Chondrocyte (in vitro differentiated cells): ENCODE measurements at places on chromosomes 4 and X. TPM values are rescaled to one million over a fixed set of nuclear protein-coding genes. Genes with fewer than 3 reads are reported as not detected.

Gene KCNIP4
- total RNA-seq: not detected in 3 replicates

DNA sequence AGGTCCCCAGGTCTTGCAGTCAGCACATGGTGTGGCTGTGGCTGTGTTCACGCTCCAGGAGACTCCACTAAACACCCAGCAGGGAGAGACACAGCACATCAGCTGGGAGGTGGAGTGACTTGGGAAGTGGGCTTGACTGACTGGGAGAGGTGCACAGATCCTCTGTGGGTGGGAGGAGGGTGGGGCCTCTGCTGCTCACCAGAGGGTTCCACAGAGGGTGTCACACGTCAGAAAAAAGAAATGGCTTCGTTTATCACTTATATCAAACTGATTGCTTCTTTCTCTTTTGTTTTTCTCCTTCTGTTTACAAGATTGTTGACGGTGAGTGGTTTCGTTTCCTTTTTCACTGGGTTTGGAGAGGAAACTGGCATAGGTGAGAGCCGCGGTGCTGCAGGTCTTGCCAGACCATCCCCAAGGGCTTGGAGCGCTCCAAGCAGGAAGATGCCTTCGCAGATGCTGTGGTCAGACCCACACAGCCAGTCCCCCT, 24.8 kb upstream of the FAM193A start:
- peaks cover 19% of the 10 kb centered on the region for H3K36me3 ChIP-seq
- H3K27me3 ChIP-seq: no peaks in the 10 kb centered on the region
- no peak overlapping the region for H3K4me3 ChIP-seq
- no peaks in the 10 kb centered on the region for H3K4me1 ChIP-seq

Gene FGD1
- total RNA-seq: 21.0 to 26.4 TPM (median 21.4 TPM) in 3 replicates

DNA sequence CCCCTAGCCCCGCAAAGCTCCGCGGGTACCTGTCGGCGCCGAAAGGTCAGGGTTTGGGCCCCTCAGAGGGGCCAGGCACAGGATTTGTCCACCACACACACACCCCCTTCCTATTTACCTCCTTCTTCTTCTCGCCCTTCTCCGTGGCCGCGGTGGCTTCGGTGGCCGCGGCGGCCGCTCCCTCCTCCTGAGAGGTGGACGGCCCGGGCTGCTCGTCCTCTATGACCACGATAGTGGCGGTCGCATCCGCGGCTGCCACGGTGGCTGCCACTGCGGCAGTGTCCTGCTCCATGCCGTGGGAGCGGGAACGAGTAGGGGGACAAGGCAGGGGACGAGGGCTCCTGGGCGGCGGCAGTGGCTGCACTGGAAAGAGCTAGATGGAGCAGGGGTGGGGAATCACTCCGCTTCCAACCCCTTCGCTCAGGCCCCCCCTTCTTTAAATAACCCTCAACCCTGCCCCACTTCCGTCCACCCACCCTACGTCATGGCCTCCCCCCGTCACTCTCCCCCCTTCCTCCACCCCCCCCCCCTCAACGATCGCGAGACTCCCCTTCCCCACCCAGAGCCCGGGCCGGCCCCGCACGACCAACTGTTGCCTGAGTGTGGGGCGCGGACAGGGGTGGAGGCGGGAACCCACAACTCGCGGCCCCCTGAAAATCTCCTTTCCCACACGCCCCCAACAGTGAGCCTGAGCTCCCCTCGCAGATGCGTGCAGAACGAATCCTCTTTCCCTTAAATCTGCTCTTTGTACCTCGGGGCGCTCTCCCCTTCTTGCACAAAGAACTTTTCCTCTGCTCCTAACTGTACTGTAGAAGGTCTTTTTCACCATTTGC, at the start of gene SMARCA1:
TSS of gene SMARCA1 (minus strand) at position 412 of the 833 bp plus-strand sequence. CDS start at position 292, 120 bp downstream.
- H3K27me3 ChIP-seq: no peaks in the 10 kb centered on the region
- H3K4me1 ChIP-seq: peaks cover 34% of the 10 kb centered on the region
- peak within 1 kb of the TSS; percentile 85 for H3K4me3 ChIP-seq
- DNase-seq: no peak

Gene GPC3
- 1.5 to 5.9 TPM (median 1.9 TPM) in 3 replicates for total RNA-seq

GRCh38 chrX:101415180-101416145, 7.4 kb downstream of the HNRNPH2 start:
- H3K4me3 ChIP-seq: no peak overlapping the region
- peak overlapping the region; percentile 55 for H3K27ac ChIP-seq
- no peak for DNase-seq
- H3K27me3 ChIP-seq: no peaks in the 10 kb centered on the region

Gene F11
- total RNA-seq: not detected in 3 replicates

- no peak overlapping the region for H3K27ac ChIP-seq
- H3K4me3 ChIP-seq: no peak overlapping the region
Measured at GRCh38 chr4:10816571-10816970, 132.0 kb upstream of the CLNK start.

DNA sequence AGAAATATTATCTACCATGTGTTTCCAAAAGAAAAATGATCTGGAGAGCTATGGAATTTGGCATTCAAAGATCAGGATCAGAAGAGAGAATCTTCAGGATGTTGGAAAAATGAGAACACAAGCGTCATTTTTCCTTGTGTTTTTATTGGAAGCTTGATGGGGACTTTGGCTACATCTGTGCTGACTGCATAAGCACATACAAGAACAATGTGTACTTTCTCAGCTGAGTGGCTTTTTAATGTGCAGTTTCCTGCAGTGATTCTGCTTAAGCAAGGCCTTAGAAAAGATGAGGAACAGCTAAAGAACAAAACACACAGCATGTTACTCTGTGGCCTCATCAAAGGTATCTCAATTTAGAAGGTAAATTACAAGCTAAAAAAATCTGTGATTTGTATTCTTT, 1039.9 kb downstream of the GLUD2 start:
- H3K4me3 ChIP-seq: no peak overlapping the region
- H3K4me1 ChIP-seq: peaks cover 9% of the 10 kb centered on the region
- H3K36me3 ChIP-seq: no peaks in the 10 kb centered on the region
- DNase-seq: no peak
- no peak overlapping the region for H3K27ac ChIP-seq

DNA sequence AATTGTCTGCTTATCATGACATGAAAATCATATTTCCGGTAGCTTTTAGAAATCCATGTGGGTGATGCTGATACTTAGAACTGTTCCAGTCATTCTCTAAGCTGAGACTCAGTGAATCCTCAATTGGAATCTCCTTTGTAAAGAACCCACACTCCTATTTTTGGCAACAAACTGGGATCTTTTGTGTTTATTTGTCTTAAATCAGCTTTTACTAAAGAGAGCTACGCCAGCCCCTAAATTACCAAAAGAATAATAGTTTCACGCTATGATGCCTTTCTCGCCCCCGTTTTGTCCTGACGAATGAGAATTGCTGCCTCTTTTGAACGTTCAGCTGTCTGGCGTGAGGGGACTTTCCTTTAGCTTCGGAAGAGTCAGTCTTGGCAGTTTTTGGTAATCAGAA, 195.9 kb downstream of the SHOX start:
- DNase-seq: no peak
- peaks cover 43% of the 10 kb centered on the region for H3K4me1 ChIP-seq
- peak overlapping the region; percentile 98 for H3K27ac ChIP-seq
- no peaks in the 10 kb centered on the region for H3K27me3 ChIP-seq
- no peaks in the 10 kb centered on the region for H3K36me3 ChIP-seq

DNA sequence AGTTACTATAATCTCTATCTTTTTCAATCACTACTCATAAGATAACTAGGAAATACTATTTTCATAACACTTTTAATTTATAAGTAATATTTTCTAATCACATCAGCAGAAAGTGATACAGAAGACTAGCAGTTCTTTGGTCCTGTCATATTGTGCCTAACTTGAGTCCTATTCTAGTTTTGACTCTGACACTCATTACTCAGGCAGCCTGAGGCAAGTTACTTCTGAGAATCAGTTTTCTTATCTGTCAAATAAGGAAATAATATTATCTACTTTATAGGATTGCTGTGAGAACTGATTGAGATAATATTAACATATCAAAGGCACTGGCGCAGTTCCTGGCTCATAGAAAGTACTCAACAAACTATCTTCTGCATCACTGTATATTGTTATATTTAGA, 17.8 kb downstream of the PITX2 start:
- H3K27ac ChIP-seq: no peak overlapping the region
- peaks cover 41% of the 10 kb centered on the region for H3K27me3 ChIP-seq
- no peaks in the 10 kb centered on the region for H3K4me1 ChIP-seq

DNA sequence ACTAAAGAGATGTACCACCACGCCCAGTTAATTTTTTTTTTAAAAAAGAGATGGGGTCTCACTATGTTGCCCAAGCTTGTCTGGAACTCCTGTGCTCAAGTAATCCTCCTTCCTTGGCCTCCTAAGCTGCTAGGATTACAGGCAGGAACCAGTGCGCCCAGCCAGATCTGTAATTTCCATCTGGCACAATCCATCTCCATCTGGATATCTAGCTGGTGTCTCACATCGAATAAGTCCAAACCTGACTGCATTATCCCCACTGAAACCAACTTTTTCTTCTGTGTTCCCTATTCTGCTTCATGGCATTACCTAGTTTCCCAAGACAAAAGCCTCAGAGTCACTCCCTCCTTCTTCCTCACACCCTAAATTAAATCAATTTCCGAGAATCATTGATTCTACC, 125.8 kb upstream of the TEX13C start:
- no peaks in the 10 kb centered on the region for H3K4me1 ChIP-seq
- no peak overlapping the region for H3K27ac ChIP-seq
- H3K36me3 ChIP-seq: no peaks in the 10 kb centered on the region
- H3K4me3 ChIP-seq: no peak overlapping the region

- no peak overlapping the region for H3K27ac ChIP-seq
- H3K27me3 ChIP-seq: no peaks in the 10 kb centered on the region
- no peaks in the 10 kb centered on the region for H3K36me3 ChIP-seq
- peaks cover 42% of the 10 kb centered on the region for H3K4me1 ChIP-seq
- H3K4me3 ChIP-seq: no peak overlapping the region
Measured at GRCh38 chr4:140056015-140056414, 98.0 kb downstream of the MAML3 start.

Gene SSX4
- total RNA-seq: not detected in 3 replicates

Gene OTC
- total RNA-seq: not detected in 3 replicates
